ENCODE measurements at places on chromosomes 7 and 10.

DNA sequence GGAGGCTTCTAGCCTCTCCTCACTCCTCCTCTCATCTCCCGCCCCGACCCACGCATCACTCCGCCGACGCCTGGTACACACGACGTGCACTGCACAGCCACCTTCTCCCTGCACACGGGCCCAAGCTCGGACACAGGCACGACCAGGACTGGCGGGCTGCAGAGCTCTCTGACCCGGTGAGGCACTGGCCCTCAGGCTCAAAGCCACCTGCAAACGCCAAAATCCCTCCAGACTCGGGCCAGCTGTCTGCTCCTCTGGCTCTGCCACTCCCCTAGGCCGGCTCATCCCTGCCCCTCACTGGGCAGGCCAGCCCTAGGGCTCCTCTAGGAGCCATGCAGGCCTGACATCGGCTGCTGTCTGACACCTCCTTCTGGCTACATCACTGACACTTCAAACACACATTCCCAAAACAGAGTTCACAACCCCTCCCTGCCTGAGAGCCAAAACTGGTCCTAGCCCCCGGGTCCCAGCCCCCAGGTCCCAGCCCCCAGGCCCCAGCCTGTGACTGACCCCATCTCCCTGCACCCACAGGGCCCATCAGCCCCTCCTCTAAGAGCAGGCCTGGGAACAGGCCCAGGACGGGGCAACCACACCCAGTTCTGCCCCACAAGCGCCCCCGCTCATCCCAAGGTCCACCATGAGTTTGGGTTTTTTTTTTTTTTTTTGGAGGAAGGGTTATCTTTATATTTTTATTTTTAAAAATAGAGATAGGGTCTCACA is 35.1 kb downstream of the MAD1L1 start:
- DNase-seq: no peak

- no peak for DNase-seq
These were observed 6.3 kb upstream of the GSTK1 start for GRCh38 chr7:143256932-143257331.

DNA sequence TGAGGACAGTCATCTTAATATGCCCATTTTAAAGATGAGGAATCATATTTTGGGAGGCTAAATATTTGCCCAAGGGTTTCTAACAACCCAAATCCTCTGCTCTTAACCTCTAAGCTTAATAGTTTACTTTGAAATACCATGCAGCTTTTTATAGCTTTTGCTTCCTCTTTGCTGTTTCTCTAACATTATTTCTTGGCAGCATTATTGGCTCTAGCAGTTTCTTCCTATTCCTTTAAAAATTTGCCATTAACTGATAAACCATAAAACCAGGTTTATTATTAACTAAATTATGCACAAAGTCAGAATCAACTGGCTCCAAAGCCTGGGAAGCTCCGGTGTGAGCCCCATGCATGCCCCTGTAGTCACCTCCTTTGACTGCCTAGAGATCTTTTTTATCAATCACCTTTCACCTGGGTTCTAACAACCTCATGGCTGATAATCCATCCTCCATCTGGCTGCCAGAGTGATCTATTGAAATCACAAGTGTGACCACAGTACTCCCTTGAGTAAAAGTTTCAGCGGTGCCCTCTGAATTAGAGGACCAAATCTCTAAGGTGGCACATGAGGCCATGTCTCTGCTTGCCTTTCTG is 62.4 kb downstream of the ITGB8 start:
- DNase-seq: peak; percentile 52

DNA sequence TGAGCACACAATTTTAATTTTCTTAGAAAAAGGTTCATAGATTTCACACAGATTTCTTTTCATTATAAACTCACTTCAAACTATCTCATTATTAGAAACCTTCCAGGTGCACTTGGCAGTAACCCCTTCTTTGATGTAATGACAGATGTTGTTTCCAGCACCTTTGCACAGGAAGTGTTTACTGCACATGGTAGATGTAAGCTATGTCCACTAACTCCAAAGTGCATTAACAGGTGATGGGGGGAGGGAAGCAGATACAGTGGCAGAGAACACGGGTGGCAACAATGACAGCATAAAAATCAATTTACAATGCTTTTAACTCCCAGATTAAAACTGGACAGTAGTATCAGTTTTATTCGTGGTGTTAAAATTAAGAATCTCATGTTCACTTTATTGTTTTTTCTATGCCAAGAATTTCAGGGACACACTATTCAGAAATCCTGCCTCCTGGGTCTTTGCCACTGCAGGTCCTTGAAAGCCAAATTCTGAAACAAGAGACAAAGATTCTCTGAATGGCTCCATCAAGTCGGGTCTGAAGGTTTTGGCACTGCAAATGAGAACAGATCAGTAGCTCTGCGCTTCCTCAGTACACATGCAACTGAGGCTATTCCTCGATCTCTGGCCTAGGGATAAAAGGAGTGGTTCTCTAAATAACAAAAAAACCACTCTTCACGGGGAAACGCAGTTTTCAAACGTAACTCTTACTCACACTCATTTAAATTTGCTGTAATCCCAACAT is 187.7 kb downstream of the JAZF1 start:
- no peak for DNase-seq

Measured in LNCaP clone FGC (cell line).